ENCODE measurements at places on chromosomes 12 and 14.

DNA sequence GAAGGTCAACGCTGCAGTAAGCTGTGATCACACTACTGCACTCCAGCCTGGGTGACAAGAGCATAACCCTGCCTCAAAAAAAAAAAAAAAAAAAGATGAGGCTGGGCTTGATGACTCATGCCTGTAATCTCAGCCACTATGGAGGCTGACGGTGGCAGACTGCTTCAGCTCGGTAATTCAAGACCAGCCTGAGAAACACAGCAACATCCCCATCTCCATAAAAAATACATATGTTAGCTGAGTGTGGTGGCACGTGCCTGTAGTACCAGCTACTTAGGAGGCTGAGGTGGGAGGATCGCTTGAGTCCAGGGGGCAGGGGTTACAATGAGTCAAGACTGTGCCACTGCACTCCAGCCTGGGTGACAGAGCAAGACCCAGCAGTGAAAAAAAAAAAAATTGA lies 50.4 kb downstream of the GXYLT1 start:
- DNase-seq, result no peak

DNA sequence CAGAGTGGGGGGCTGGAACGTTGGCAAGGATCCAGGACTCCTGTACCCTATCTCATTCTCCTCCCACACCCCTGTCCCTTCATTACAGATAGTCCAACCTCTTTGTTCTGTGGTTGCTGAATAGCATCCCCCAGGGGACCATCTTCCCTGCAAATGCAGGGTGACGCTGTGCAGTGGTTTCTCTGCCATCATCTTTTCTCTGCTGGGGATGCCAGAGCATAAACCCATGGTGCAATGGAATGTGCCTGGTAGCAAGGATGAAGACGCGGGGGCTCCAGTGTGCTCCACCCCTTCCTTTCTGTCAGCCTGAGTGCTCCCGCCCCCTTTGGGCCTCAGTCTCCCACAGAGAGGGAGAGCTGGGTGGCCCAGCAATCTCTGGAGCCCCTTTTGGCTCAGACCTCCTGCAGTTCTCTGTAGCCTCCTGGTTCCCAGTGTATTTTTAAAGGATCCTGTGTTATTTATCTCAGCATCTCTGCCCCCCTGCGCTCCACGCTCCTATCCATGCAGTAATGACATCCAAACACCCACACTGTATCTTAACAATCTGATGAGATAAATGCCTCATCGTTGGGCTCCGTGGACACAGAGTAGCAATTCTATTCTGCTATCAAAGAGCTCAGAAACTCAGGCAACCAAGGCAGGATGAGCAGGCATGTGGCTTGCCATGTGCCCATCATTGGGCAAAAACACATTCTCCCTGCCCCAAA lies 212.8 kb downstream of the CACNA1C start:
- no peak for DNase-seq

- no peak for DNase-seq
Measured at GRCh38 chr14:105879503-105879866, 353.1 kb downstream of the TMEM121 start.

DNA sequence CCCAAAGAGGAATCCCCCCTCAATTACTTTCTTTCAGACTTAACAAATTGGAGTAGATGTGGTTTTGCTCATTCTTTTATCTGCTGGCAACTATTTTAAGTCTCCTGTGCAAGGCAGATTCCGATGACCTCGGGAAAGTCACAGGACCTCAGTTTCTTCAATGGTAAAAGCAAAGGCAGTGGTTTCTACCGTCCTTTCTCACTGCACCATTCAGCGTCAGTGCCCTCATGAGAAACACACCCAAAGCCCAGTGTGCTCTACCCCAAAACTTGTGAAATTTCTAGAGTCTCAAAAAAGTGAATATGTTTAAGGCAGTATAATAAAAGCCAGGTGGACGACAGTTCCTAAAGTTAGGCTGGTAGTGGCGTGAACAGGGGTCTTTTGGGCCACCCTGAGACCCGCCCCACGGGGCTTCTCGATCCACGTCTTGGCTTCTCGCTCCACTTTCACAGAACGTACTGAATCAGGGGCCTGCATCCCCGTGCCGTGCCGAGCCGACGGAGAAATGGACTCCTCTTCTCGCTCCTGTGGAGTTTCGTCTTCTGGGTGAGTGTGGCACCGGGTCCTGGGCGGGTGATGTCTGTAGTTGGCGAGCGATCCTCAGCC lies 1.3 kb upstream of the ARHGAP5 start:
- DNase-seq, result no peak

- DNase-seq, result no peak
Measured at GRCh38 chr14:41498959-41499358, 107.7 kb upstream of the LRFN5 start.

DNA sequence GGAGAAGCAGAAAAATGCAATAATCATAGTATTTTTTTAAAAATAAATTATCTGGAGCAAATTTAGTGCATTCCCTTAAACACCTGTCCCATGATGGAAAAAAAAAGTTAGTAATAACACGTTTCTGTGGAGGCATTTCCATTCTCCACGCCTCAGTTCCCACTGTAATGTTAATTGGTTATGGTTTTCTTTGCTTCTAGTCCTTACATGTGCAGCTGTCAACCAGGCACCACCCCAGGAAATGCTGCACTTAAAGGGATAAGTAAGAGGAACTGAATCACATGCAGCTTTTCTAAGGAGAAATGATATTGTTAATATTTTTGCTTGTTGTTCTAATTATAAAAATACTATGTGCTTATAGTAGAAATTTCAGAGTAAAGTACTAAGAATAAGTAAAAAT lies 240.3 kb downstream of the ZFP36L1 start:
- no peak for DNase-seq

GRCh38 chr14:104979758-104980610 lies 1.8 kb upstream of the AHNAK2 start:
- DNase-seq, result no peak

DNA sequence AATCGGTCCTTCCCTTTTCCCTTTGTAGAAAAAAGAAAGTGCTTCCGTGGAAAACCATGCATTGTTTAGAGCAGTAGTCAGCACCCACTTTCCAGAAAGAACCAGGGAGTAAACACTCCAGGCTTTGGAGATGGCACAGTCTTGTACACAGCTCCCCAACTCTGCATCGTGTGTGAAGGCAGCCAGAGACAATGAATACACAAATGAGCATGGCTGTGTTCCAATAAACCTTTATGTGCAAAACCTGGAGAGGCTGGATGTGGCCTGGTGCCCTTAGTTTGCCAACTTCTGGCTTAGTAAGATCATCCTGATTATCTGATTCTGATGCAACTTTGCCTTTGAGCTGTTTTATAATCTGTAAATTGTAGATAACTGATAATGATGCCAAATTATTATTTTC lies 463.4 kb upstream of the TMEM132C start:
- no peak for DNase-seq

GRCh38 chr12:6166808-6167207 lies 33.4 kb upstream of the CD9 start:
- no peak for DNase-seq

DNA sequence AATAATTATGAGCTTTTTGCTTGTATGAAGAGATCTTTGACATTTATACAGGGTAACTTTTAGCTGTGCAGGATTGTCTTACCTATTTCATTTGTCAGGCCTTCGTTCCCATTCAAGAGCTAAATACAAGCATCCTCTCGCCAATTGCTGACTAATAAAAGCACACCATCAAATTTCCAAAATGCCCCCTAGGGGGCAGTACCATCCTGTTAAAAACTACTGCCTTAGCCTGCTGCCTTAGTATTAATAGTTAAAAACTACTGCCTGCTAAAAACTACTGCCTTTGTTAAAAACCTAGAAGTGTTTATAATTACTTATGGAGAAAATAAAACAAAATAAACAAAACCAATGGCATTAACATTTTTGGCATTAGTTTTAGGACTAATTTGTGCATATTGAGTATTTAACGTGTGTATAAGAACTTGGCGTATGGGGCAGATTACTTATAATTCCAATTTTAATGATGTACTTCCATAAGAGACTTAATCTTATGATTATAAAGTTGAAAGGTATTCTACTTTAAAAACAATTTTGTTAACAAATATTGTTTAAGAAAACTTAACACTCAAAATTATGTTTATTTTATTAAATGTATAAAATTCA lies 3.0 kb upstream of the IFI27L2 start:
- peak; percentile 22 for DNase-seq

DNA sequence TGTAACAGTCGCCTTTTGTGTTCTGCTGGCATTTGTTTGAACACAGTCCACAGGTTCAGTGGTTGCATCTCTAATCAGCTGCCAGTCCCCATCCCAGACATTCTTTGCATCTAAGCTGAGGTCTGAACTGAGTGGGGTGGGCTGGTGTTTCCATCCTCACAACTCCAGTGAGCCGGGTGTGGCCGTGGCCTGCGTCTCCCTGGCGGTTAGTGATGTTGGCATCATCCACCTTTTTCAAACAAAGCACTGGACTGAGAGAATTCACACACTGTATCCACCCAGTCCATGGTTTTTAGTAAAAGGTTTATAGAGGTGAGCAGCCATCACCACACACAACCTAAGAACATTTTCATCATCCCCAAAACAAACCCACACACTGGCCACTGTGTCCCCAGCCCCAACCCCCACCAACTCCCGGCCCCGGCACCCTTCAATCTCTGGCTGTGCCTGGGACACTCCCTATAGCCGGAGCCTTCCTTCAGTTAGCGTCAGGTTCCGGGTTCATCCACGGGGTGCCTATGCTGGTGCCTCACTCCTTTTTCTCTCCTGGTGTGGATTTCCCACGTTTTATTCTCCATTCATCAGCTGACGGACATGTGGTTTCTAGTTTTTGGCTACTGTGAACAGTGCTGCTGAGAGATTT lies 6.5 kb downstream of the DDX51 start:
- no peak for DNase-seq

GRCh38 chr12:109983432-109984142 lies 12.6 kb downstream of the GIT2 start:
- DNase-seq, result no peak

GRCh38 chr14:69886453-69887242 lies 7.4 kb downstream of the SMOC1 start:
- DNase-seq, result no peak

Measured in stimulated activated CD4-positive, alpha-beta T cell treated with anti-CD3 and anti-CD28 coated beads, TNF-alpha, amount 100 ng/mL, for 1 hour (primary cell).